Natural killer cell treated with Interleukin-12 subunit alpha and Interleukin-12 subunit beta and Interleukin-15 and Interleukin-18, amount 100 ng/mL, for 72 hours (primary cell): ENCODE measurements at places on chromosomes 12 and 14. TPM values are rescaled to one million over a fixed set of nuclear protein-coding genes. Genes with fewer than 3 reads are reported as not detected.

The KLRB1 gene
- 10.5 TPM for total RNA-seq

GRCh38 chr12:101685092-101685491, 12.3 kb upstream of the CHPT1 start:
- H3K36me3 ChIP-seq = no peaks in the 10 kb centered on the region
- no peaks in the 10 kb centered on the region for H3K4me1 ChIP-seq
- H3K27me3 ChIP-seq = peaks cover 11% of the 10 kb centered on the region
- DNase-seq = no peak

DNA sequence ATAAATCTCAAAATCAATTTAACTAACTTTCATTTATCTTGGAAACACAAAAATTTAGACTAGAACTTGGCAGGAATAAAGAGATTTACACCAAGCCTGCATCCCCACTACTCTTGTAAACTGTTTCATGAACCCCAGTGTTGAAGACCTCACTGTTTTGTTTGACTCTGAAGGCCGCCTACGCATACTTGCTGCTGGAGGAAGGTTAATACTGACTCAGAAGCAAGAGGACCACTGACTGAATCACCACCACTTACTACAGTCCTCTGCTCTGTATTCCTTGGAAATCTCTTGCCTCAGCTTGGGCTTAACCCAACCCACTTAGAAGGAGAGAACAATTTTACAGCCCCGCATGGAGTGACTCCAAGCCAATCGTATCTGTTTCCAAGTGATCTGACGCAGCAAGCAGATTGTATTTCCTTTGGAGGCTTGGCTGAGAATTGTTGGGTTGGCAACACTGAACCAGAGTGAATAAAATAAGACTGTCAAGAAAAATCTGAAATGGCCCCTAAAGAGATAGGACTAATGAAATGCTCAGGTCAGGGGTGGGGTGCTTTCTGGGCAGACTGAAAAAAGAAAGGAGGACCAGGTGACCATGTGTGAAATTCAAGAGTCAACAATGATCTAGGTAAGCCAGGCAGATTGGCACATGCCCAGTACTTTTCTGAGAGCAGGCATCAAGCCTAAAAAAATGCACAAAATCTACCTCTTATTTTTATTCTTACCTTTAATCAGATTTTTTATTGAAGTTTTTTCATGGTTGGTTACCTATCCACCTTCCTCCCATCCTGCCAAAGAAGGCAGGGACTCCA, 248.6 kb downstream of the ZFP36L1 start:
- no peaks in the 10 kb centered on the region for H3K4me1 ChIP-seq
- no peak for DNase-seq
- H3K36me3 ChIP-seq = no peaks in the 10 kb centered on the region
- no peaks in the 10 kb centered on the region for H3K27me3 ChIP-seq

DNA sequence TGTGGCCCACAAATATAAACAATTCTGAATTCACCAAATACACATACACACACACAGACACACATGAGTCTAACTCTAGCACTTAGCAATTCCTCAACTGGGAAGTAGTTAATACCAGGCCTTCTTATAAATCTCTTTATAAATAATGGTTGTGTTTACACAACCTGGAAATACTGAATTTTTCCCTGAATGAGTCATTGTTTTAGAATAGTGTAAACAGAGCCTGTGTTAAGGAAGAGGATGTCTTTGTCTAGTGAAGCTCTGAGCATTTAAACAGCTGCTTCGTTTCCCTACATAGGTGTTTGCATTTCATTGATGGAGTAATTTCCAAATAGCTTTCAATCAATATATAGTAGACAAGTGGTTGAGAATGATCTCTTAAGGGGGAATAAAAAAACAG, 218.8 kb downstream of the BTG1 start:
- H3K4me3 ChIP-seq = no peak overlapping the region
- no peak for DNase-seq
- H3K4me1 ChIP-seq = no peaks in the 10 kb centered on the region
- no peaks in the 10 kb centered on the region for H3K27me3 ChIP-seq
- H3K27ac ChIP-seq = no peak overlapping the region

DNA sequence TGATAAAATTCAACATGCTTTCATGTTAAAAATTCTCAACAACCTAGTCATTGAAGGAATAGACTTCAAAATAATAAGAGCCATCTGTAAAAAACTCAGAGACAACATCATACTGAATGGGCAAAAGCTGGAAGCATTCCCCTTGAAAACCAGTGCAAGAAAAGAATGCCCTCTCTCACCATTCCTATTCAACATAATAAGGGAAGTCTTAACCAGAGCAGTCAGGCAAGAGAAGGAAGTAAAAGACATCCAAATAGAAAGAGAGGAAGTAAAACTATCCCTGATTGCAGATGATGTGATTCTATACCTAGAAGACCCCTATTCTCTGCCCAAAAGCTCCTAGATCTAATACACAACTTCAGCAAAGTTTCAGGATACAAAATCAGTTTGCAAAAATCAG, 52.9 kb downstream of the APOBEC1 start:
- DNase-seq = no peak
- H3K4me1 ChIP-seq = peaks cover 13% of the 10 kb centered on the region
- no peak overlapping the region for H3K27ac ChIP-seq
- peaks cover 29% of the 10 kb centered on the region for H3K27me3 ChIP-seq

DNA sequence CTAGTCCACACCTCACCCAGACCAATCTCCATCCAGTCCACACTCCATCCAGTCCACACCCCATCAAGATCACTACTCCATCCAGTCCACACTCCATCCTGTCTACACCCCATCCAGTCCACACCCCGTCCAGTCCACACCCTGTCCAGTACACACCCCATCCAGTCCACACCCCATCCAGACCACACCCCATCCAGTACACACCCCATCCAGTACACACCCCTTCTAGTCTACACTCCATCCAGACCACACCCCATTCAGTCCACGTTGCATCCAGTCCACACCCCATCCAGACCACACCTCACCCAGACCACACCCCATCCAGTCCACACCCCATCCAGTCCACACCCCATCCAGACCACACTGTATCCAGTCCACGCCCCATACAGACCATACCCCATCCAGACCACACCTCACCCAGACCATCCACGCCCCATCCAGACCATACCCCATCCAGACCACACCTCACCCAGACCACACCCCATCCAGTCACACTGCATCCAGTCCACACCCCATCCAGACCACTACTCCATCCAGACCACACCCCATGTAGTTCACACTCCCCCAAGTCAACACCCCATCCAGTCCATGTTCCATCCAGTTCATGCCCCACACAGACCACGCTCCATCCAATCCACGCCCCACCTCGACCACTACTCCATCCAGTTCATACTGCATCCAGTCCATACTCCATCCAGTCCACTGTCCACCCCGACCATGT, 116.6 kb upstream of the RTL1 start:
- no peak overlapping the region for H3K27ac ChIP-seq
- DNase-seq = no peak
- no peak overlapping the region for H3K4me3 ChIP-seq
- H3K36me3 ChIP-seq = no peaks in the 10 kb centered on the region

DNA sequence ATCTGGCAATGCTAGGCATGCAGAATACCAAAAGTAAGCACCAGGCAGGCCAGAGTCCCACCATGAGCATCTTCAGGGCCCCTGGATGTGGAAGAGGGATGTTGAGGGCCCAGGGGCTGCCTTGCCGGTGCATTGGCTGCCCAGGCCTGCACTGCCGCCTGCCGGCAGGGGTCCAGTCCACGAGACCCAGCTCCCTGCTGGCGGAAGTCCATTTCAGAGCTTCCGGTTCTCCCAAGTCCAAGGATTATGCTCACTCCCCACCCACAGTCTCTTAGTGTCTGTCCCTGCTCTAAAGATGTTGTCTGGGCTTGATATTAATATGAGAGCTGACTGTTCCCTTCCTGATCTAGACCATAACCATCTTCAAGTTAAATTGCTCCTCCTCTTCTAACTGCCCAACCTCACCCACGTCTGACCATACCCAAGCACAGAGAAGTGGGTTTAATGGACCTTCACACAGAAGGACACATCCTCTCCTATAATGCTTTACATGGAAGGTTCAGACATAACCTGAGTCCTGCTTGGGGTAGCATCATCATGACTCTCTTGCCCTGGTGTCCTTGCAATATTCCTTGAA, 117.4 kb downstream of the DAD1 start:
- DNase-seq = no peak
- H3K4me3 ChIP-seq = peak overlapping the region; percentile 66
- peak overlapping the region; percentile 93 for H3K27ac ChIP-seq

- no peak for DNase-seq
- no peak overlapping the region for H3K27ac ChIP-seq
- H3K4me3 ChIP-seq = no peak overlapping the region
Observed at GRCh38 chr14:30971586-30971985, 53.9 kb upstream of the AP4S1 start.

DNA sequence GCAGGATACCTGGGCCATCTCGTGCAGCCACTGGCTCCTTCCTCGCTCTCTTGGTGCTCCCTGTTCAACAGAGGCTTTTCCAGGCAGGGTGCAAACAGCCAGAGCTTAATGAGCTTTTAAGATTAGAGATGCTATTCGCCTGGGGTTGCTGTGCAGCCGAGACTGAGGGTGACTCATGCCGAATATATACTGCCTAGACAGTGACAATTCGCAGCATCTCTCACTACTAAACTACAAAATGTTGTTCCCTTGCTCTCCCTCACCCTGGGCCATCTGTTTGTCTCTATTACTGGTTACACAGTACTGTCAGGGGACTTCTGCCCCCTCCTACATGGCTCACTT, 26.0 kb upstream of the TESC start:
- H3K36me3 ChIP-seq = no peaks in the 10 kb centered on the region
- no peak overlapping the region for H3K27ac ChIP-seq
- DNase-seq = no peak
- H3K4me3 ChIP-seq = no peak overlapping the region
- no peaks in the 10 kb centered on the region for H3K27me3 ChIP-seq

DNA sequence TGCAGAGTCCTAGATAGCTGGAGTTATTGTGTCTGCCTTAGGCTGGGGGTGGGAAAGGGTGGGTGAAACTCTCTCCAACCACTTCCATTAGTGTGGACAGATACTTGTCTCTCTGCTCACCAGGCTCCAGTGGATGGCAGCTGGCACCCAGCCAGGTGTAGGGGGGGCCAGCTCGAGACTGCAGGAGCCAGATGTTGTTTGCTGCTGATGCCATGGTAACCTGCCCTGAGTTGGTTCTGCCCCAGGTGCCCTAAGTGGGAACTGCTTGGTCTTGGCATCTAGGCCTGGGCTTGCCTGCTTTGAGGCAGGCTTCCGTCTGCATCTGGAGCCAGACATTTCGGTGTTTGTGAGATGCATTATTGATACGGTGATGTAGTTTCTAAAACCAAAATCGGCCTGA, 82.2 kb downstream of the ADCK1 start:
- H3K36me3 ChIP-seq = no peaks in the 10 kb centered on the region
- H3K4me3 ChIP-seq = no peak overlapping the region
- H3K27me3 ChIP-seq = no peaks in the 10 kb centered on the region

- H3K36me3 ChIP-seq = no peaks in the 10 kb centered on the region
- H3K4me1 ChIP-seq = peaks cover 6% of the 10 kb centered on the region
- no peak overlapping the region for H3K27ac ChIP-seq
- DNase-seq = peak; percentile 39
Observed at GRCh38 chr14:93884950-93885349, 42.2 kb upstream of the FAM181A start.

The ERO1A gene
- 146 TPM for total RNA-seq

The FRS2 gene
- 17.6 TPM for total RNA-seq

- no peak for DNase-seq
- no peak overlapping the region for H3K27ac ChIP-seq
- peaks cover 6% of the 10 kb centered on the region for H3K36me3 ChIP-seq
- H3K4me3 ChIP-seq = no peak overlapping the region
Observed at GRCh38 chr12:112422531-112422930, 3.8 kb downstream of the PTPN11 start.

DNA sequence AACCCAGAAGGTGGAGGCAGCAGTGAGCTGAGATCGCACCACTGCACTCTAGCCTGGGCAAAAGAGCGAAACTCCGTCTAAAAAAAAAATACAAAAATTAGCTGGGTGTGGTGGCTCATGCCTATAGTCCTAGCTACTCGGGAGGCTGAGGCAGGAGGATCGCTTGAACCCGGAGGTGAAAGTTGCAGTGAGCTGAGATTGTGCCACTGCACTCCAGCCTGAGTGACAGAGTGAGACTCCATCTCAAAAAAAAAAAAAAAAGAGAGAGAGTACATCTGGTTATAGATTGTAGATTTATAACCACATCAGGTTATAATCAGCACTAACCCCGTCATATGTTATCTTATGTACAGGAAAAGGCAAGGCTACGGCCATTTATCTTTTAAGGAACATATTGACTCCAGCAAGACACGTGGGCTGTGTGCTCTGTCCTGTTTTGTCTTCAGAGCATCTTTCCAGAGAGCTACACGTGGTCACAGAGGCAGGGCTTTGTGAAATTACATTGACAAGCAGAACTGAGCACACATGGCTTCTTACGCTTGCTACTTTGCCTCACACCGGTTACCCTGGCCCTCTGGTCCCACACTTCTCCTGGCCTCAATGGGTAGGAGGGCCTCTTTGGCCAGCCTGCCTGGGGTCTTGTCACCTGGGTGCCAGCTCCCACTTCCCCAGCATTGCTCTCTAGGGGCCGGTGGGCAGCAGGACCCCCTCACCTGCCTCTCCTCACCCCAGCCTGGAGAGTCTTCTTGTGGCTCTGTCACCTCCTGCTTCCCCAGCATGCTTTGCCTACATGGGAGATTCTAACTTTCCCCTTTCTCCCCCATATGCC, 6.8 kb upstream of the DYNC1H1 start:
- H3K27ac ChIP-seq = no peak overlapping the region
- H3K4me1 ChIP-seq = peaks cover 17% of the 10 kb centered on the region
- no peak for DNase-seq

The TEX52 gene
- not detected for total RNA-seq

GRCh38 chr12:92608151-92609091, 94.4 kb upstream of the PLEKHG7 start:
- H3K27ac ChIP-seq = peak overlapping the region; percentile 59
- no peak for DNase-seq
- H3K36me3 ChIP-seq = no peaks in the 10 kb centered on the region
- H3K4me1 ChIP-seq = peaks cover 17% of the 10 kb centered on the region

DNA sequence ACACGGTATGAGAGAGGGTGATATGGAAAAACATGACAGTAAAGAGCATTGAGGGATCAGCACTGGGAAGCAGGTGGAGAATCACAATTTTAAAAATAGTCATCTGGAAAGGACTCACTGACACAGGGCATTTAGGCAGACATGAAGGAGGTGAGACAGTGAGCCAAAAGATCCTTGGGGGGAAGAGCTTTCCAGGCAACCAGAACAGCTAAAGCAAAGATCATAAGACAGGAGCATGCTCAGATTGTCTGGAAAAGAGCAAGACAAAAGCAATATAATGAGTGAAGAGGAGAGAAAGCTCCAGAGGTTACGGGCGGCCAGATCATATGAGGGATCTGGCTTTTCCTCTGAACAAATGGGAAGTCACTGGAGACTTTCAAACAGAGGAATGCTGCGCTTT, 63.9 kb downstream of the DENND5B start:
- DNase-seq = no peak
- H3K36me3 ChIP-seq = no peaks in the 10 kb centered on the region

DNA sequence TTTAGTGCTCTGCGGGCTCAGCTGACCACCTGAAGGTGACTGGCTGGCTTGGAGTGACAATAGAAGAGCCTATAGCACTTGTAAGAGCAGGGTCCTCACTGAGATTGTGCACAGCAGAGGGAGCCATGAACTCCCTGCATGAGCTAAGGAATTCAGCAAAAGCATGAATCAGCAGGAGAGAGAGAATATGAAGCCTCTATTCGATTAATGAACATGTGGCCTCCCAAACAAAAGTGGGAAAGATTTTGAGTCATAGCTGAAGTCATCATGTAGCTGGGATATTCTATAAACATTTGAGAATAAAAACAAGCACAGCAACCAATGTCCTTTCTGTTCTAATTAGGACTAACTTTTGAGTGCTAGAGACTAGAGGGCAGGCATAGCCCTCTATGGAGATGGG, 626.6 kb downstream of the DIO2 start:
- no peak overlapping the region for H3K4me3 ChIP-seq
- H3K36me3 ChIP-seq = no peaks in the 10 kb centered on the region
- no peaks in the 10 kb centered on the region for H3K4me1 ChIP-seq
- DNase-seq = no peak
- no peaks in the 10 kb centered on the region for H3K27me3 ChIP-seq
